CD4-positive, alpha-beta memory T cell (primary cell): ENCODE measurements at places on chromosomes 16 and 17.

- no peak for DNase-seq
These were observed 14.2 kb upstream of the HAPSTR1 start for GRCh38 chr16:9077091-9077809.

- DNase-seq, result no peak
These were observed 88.0 kb downstream of the CMIP start for GRCh38 chr16:81532491-81533174.

GRCh38 chr16:2328428-2328827, 12.1 kb downstream of the ABCA3 start:
- no peak for DNase-seq

DNA sequence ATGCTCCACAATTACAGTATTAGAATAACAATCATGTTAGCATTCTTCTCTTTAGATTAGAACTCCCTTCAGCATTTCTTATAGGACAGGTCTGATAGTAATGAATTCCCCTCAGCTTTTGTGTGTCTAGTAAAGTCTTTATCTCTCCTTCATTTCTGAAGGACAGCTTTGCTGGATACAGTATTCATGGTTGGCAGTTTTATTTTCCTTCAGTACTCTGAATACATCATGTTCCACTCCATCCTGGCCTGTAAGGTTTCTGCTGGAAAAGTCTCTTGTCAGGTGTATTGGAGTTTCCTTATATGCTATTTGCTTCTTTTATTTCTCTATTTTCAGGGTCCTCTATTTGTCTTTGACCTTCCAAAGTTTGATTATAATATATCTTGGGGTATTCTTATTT, 4.0 kb upstream of the ABCA10 start:
- no peak for DNase-seq

DNA sequence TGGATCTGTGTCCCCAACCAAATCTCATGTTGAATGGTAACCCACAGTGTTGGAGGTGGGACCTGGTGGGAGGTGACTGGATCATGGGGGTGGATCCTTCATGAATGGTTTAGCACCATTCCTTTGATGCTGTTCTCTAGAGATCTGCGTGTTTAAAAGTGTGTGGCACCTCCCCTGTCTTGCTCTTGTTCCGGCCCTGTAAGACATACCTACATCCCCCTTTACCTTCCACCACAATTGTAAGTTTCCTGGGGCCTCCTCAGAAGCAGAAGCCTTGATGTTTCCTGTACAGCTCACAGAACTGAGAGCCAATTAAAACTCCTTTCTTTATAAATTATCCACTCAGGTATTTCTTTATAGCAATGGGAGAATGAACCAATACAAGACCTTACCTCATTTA, 257.7 kb downstream of the XYLT1 start:
- peak; percentile 8 for DNase-seq

- no peak for DNase-seq
These were observed 191.9 kb upstream of the KCNJ16 start for GRCh38 chr17:69883120-69883519.

- no peak for DNase-seq
These were observed 10.2 kb downstream of the GP2 start for GRCh38 chr16:20317117-20317516.

DNA sequence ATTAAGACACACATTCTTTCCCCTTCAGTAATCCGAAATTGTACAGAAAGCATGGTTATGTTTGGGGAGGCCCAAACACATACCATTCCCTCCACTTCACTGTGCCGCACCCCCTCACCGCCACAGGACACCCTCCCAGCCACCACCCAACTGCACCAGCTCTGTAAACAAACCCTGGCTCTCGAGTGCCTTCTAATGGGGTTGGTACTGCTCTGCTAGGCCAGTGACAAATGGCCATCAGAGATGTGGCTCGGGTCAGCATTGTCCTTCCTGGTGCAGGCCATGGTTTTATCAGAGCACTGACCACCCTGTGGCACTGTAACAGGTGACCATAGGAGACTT, 24.0 kb upstream of the SREBF1 start:
- DNase-seq, result no peak

GRCh38 chr16:561413-561794, 1.2 kb downstream of the PRR35 start:
- no peak for DNase-seq
